Ecto neural progenitor cell (in vitro differentiated cells): ENCODE measurements at places on chromosomes 11 and 22.

DNA sequence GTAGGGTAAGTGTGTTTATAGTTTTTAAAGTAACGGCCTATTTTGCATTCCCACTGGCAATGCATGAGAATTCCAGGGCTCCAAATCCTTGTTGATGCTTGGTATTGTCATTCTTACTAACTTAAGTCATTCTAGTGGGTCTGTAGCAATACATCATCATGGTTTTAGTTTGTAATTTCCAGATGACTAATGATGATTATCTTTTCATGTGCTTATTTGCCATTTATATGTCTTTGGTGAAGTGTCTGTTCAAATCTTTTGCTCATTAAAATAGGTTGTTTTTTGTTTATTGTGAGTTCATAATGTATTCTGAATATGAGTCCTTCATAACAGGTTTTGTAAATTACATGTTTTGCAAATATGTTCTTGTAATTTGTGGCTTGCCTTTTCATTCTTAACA is 31.2 kb downstream of the MTMR3 start:
- DNase-seq = no peak

DNA sequence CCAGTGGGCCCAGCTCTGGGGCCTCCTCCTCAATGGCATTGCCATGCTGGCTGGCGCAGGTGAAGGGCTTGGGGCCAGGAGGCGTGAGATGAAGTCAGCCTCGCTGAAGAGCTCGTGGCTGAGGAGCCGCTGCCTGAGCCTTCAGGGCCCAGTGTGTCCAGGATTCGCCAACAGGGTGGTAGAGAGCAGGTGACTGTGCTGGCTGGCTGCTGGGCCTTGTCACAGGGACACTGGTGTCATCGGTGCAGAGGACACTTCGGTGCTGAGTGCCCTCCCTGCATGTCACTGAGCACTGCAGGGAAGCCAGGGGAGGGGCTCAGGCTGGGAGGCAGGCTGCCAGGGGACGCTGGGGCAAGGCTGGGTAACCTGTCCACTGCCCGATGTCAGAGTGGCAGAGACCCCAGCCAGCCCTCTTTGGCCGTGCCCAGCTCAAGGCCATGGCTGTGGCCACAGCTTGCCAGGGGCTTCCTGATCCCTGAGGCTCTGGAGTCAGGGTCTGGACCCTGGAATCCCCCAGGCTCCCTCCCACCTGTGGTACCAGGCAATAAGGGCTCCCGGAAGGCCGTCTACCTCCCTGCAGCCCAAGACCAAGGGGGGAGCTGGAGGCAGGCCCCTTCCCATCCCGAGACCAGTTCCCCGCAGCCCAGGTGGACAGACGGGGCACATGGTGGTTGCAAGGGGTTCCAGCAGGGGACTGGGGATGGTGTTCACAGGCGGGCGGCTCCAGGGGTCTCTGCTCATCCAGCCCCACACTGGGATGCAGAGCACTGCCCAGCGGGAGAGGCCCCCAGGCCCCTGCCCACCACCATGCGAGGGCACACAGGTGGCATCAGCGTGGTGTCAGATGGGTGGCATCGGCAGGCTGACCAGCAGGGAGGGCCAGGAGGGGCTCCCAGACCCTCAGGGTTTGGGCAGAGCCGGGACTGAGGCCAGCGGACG is 63.9 kb downstream of the ARFGAP3 start:
- DNase-seq = no peak

DNA sequence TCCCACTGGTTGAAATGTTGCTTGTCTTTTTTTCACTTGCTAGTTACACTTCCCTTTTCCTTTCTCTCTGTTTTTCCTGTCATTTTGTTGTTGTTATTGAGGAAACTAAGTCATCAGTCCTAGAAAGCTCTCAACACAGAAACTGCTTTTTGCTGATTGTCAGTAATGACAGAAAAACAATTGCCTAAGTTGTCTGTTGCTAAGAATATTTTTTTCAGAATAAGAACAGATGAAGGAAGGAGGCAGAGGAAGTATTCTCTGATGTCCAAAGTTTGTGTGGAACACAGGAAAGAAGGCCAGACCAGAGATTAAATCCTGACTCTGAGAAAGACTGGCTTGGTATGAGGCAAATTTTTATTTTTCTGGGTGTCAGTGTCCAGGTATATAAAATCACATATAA is 163.3 kb downstream of the CASP12 start:
- no peak for DNase-seq

DNA sequence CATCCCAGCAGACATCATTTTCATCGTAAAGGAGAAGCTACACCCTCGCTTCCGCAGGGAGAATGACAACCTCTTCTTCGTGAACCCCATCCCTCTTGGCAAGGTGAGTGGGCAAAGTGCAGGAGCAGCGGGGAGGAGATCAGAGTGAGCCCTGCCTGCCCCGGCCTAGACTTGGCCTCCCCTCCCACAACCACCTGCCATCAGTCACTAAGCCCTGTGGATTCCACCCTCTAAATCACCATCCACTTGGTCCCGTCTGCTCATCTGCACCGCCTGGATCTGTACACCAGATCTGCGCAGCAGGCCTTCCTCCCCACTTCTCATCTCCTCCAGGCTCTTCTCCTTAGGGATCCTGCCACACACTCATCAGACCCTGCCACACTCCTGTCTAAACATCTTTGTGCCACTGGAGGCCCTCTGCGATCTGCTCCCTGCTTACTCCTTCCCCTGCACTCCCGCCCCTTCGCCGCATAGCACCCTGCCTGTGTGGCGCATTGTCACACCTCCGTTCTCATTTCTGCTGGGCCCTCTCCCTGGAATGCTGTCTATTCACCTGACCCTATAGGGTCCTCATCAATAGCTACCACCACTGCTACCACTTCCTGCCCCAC is 14.2 kb downstream of the UCP2 start:
- no peak for DNase-seq

- DNase-seq = no peak
Measured at GRCh38 chr11:65437436-65438227, 15.0 kb downstream of the NEAT1 start.

DNA sequence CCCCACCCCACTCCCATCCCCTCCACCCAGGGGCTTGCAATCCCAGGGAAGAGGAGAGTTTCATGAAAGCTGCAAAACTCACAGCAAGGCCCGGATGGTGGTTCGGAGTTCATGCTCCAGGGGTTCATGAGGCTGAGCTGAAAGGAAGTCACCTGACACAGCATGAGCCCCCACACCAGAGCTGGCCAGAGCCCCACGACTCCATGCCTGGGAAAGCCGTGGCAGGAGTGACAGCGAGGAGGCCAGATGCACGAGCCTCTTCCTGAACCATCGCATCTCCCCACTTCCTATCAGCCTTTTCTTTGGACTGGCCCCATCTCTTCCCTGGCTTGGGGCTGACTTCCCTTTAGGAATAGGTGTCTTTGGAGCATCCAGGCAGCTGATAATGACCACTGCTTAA is 105.8 kb downstream of the ABTB2 start:
- DNase-seq = no peak

DNA sequence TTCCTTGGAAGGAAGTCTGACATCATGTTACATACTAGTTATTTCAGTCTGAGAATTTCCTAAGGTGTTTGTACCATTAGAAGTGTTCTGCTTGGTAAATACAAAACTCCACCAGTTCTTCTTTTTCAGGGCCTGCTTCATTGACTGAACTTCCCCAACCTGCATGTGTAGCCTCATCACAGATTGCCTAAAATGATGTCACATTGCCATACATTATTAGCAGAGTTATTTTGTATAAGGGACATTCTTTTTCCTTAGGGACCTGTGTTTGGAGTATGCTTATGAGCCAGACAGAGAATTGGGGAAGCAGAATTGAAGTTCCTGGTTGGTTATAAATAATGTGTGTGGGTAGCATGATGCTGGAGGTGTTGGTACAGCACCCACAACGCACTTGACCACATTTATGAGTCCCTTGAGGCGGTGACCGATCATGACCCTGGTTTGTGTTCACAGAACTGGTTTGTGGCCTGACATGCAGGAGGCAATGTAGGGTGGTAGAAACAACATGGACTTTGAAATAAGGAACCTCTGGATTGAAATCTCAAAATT is 16.4 kb upstream of the MMP7 start:
- DNase-seq = no peak

- no peak for DNase-seq
Measured at GRCh38 chr11:19811380-19811779, 98.7 kb downstream of the NAV2 start.

GRCh38 chr22:43263645-43264514 is 76.9 kb upstream of the TTLL12 start:
- DNase-seq = no peak

- peak; percentile 75 for DNase-seq
Measured at GRCh38 chr11:128532572-128533091, 54.7 kb downstream of the ETS1 start.

DNA sequence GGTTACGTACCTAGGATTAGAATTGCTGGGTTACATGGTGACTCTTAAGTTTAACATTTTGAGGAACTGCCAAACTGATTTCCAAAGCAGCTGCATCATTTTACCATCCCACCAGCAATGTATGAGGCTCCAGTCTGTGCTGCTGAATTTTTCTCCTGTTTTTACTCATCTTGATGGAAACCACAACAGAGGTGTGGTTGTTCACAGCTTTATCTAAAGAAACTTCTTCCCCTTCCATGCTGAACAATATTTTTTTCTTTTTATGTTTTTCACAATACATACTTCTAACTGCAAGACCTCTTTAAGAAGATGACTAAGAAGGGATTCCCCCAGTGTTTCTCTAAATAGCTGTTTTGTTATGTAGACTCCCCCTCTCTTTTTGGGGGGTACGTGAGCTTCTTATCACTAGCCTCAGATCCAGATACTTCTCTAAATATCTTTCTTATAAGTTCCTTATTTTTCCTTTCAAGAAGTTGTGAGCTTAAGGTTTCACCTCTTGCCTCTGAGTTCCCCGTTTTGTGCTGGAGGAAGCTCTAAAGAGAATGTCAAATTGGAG is 24.0 kb downstream of the TCP11L1 start:
- DNase-seq = no peak

DNA sequence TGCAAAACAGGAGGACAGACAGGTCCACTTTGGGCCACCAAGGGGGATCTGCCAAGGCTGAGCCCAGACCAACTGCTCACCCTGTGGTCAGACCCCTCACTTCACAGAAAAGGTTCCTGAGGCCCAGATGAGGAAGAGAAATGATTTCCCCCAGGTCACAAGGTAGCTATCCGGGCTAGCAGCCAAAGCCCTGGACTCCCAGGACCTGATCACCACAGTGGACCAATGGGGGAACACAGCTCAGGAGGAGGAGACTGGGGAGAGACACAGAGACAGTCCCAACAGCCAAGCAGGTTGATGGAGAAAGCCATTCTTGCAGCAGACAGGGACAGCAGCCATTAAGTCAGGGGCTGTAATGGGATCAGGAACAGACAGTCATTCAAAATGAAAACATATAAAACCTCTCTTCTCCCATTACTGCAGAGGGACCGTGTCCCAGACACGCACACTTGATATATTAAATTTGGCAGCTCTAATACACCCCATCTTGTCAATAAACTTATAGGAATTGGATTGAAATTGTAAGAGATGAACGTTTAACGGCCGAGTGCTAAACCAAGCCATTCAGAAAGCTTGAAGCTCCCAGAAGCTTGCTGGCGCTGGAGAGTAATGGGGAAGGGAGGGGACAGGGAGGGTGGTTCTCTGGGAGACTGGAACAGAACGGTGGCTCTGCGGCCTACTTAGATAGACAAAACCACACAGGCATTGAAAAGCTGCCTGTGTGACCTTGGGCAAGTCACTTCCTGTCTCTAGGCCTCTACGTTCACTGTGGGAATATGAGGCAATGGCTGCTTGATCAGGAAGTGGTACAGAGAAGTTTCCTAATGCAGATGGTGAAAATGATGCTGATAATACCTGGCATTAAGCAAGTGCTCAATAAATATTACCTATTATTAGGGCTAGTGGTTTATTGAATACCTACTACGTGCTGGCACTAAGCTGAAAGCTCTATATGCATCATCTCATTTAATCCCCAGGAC is 16.0 kb downstream of the ZMAT5 start:
- DNase-seq = no peak

GRCh38 chr22:41216984-41217383 is 11.9 kb downstream of the L3MBTL2 start:
- no peak for DNase-seq

GRCh38 chr11:131840545-131840944 is 470.1 kb downstream of the NTM start:
- DNase-seq = no peak

- DNase-seq = no peak
Measured at GRCh38 chr11:18754308-18754707, 28.3 kb upstream of the IGSF22 start.

DNA sequence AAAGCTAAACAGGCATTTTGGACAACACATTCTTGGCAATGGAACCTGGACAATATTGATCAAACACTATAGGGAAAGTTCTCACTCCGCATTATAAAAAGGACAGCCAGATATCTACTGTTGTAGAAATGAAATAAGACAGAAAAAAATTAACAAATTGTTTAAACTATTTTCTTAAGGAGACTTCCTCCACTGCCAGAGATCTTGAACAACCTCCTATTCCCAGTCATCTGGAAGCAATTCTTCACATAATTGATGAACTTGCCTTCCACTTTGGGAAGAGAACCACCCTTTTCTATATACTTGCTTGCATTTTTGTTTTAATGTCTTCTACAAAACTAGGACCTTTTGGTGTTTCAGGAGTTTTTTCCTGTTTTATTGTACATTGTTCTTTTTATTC is 216.1 kb downstream of the CASP12 start:
- no peak for DNase-seq

- DNase-seq = no peak
Measured at GRCh38 chr11:33690290-33691065, 10.1 kb downstream of the C11orf91 start.

DNA sequence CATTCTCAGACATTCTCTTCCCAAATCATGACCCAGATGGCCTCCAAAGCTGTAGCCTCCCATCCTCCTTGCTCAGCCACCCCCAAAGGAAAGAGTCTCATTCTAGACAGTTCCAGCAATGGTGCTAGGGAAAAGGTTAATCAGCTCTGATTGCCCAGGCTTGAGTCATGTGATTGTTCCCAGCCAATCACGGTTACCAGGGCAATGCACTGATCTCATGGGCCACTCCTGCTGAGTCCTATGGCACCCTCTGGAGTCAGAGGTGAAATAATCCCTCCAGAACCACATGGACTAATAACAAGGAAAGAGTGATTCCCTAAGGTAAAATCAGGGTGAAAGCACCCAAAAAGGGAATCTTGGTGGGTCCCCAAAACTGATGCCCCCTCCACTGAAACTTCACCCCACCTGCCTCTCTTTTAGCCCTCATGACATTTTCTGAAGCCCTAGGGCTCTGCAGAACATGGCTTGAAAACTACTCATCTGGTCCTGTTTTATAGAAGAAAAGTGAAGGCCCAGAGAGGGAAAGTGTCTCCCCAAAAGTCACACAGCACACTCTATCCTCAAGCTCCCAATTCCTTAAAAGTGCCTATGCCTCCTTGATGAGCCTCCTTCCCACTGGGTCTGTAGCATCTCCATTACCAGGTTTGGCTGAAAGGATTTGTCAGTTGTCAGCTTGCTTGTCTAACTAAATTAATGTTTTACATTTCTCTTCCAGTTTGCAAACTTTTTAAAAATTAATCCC is 203.7 kb downstream of the MN1 start:
- DNase-seq = no peak
